ENCODE measurements at places on chromosomes 1 and 21.

DNA sequence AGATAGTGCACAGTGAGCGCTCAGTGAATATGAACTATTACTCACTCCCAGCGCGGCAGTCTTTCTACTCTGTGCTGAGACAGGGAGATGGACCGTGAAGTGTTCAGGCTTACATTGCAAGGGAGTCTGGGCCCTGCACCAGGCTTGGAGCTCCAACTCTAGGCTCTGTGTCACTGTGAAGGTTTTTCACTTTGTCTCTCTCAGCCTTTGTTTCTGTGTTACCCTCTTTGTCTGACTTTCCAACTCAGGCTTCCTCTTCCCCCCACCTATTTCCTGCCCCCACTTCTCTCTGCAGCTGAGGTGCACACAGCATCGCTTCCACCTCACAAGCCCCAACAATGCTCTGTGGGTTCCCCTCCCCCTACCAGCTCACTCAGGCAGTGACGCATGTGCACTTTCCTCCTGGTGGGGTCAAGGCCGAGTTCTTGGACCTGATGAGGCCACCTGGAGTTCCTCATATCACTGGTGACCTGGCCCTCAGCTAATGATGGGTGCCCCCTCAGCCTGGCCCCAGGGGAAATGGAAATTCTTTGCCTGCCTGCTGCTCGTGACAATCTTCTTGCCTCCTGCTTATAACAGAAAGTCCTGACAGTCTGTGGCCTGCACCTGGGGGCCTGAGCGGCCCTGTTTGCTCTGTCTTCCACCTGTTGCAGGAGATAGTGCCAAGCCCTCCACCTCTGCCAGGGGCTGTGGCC, 1.1 kb upstream of the LCK start:
- DNase-seq: peak; percentile 86

DNA sequence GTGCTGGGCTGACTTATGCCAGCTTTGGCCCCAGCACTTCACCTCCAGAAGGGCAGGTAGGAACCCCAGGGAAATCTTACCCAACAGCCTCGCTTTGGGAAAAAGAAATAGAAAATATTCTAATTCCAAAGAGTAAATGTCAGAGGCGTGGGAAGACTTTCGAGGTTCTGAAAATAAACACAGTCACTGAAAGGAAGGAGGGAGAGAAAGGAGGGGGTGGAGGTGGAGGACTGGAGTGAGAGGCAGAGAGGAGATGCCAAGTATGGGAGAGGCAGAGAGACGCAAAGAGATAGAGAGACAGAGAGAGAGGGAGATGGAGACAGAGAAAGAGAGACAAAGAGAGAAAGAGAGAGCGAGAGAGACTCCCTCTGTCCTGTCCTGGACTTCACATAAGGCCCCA, 395.0 kb downstream of the PTPRU start:
- no peak for DNase-seq

- peak; percentile 26 for DNase-seq
These were observed 1.0 kb downstream of the ARID1A start for GRCh38 chr1:26696654-26697430.

DNA sequence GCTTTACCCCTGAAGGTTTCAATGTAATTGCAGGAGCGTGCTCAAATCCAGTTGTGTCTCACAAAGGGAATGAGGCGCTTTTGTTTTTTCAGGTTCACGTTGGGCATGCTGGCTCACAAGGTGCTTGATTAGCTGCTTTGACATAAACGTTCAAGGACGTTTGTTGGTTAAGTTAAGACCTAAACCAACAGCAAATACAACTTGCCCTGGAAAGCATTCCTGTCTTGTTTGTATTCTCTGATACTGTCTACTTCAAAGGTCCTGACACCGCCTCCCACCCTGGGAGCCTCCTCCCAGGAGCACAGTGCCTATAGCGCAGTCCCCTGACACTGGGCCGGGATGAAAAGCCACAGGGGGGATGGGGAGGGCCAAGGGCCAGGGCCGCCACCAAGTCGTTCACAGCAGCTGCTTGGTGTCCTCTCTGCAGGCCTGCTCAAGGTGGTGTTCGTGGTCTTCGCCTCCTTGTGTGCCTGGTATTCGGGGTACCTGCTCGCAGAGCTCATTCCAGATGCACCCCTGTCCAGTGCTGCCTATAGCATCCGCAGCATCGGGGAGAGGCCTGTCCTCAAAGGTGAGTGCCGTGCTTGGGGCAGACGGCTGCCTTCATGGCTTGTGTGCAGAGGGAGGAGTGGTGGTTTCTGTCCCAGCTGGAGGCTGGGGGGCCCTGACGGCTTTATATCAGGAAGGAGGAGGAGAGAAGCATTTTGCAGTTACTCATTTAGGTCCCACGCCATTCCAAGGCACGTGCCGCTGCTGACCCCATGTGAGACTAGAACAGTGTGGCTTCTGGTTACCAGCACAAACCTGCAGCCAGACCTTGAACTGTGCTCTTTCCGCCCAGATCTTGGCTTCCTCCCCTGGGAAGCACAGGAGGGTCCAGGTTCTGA, 6.1 kb downstream of the FAM3B start:
- DNase-seq: no peak

GRCh38 chr1:115594600-115594999, 47.2 kb upstream of the VANGL1 start:
- no peak for DNase-seq

- DNase-seq: no peak
These were observed 1.9 kb upstream of the CA6 start for GRCh38 chr1:8943498-8944405.

- no peak for DNase-seq
These were observed 1304.2 kb upstream of the ADGRL4 start for GRCh38 chr1:80310703-80311245.

- DNase-seq: no peak
These were observed 76.7 kb upstream of the KCNK2 start for GRCh38 chr1:215005656-215006345.

- no peak for DNase-seq
These were observed 50.0 kb upstream of the ZNF648 start for GRCh38 chr1:182111496-182111895.

GRCh38 chr1:205547936-205548827, 43.7 kb downstream of the CDK18 start:
- DNase-seq: no peak

GRCh38 chr1:217135569-217135915, 412.3 kb upstream of the ESRRG start:
- no peak for DNase-seq

DNA sequence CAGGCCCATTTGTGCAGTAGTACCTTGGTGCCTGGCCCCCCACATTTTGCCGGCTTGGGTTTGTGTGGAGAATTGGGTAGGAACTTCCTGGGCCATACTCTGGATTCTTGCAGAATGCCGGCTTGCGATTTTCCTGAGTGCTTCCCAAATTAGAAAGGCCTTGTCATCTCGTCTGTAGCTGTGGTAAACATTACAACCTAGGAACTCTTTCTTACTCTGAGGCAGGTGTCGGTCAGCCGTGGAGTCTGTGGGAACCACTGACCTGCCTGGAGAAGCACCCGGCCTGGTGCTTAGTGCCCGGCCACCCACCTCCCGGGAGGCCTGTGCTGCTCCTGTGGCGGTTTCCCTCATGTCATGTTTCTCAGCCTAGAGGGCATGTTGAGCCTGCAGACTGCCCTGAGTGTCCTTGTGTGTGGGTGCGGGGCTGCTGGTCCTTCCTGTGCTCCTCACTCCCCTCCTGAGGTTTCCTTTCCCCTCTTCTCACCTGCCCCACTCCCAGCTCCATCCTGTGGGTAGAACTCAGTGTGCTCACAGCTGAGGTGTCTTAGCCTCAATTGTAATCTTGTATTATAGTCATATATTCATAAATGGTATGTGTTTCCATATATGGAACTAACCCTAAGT, 64.7 kb downstream of the S100B start:
- DNase-seq: no peak

GRCh38 chr1:161962091-161962887, 61.4 kb downstream of the OLFML2B start:
- DNase-seq: no peak

- no peak for DNase-seq
These were observed 2.0 kb downstream of the CAMK2N1 start for GRCh38 chr1:20483833-20484518.

DNA sequence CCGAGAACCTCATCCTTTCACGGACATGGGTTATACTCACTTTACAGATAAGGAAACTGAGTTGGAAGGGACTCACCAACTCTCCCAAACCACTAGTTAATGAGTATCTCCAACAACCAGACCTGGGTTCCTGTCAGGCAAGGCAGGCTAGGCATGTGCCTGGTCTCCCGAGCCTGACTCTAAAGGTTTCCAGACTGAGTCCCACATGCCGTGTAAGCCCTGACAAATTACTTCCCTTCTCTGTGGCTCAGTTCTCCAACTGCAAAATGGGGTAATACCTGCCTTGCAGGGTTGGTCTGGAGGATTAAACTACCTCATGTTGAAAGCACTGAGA, 34.3 kb downstream of the SSBP3 start:
- DNase-seq: no peak

DNA sequence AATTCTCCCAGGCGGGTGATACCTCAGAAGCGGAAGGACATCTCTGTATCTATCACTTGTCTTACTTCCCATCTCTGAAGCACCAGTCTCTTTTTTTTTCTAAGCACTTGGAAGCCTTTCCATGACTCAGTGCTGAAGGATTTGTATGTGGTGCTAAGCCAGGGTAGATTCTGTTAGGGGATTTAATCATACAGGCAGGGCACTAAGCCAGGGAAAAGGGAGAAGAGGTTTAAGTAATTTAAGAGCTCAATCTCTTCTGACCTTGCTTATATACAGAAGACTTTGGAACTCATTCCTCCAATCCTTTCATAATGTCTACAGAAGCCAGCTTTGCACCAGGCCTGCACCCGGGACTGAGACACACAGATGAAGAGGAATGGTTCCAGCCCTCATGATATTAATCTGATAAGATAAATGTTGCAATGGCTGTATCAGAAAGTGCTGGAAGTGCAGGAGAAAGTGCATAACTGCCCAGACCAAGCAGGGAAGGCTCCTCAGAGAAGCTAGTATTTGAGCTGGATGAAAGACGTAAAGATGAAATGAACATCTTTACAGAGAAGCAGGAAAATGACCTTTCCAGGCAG, 11.0 kb downstream of the FAM163A start:
- DNase-seq: no peak

DNA sequence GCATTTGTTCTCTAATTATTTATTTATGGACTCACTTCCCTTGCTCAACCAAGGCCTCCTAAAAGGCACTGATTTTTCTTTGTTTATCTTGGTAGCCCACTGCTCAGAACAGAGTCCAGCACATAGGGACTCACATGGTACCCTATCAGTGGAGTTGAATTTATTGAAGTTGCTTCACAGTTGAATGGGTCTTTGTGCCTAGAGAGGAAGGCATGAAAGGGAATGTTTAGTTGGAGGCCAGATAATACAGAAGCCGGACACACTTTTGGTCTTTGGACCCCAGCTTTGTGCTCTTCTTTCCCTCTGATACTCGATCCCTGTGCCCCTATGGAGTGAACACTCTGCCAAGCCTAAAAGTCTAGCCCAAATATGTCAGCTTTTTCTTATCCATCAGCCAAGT, 429.0 kb downstream of the PRDM2 start:
- no peak for DNase-seq

DNA sequence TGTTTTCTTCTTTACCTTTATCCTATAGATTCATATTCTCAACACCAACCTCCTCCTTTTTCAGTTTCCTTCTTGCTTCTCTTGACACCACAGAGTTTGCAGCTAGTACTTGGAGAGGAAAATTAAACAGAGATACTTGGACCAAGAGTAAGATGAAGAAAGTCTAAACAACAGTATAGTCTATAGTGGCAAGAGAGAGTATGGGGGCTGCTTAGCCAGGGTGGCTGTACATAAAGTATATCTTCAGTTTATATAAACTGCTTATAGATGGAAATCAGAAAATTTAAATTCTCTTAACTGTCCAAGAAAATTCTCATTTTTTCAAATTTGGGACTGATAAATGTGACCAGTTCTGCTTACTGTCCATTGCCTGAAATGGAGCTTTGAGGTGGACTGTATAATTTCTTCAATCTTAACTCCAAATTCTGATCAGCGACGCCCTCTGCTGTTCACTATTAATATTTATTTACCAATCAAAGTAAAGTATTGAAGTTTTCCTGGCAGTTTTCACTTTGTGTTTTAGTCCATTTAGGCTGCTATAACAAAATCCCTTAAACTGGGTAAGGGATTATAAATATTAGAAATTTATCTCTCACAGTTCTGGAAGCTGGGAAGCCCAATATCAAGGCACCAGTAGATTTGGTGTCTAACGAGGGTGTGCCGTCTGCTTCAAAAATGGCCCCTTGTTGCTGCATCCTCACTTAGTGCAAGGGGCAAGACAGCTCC, 14.8 kb upstream of the METTL18 start:
- DNase-seq: no peak

DNA sequence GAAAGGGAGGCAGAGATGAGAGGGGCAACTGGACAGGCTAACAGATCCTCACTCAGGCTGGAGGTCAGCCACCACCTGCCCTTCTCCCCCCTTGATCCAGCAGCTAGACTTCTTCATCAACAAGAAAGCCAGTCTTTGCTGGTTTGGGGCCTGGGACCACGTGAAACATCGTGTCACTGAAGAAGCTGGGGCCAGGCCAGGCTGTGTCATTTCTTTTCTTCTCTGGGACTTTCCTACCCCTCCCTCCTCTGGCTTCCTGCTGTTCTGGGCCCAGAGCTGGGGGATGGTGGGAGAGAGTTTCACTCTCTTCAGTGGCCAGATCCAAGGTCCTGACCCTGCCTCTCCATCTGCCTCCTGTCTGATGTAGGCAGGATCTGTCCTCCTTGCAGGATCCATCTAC, 18.1 kb upstream of the SLC26A9 start:
- DNase-seq: no peak

GRCh38 chr1:86370601-86371022, 25.5 kb downstream of the ODF2L start:
- DNase-seq: no peak

DNA sequence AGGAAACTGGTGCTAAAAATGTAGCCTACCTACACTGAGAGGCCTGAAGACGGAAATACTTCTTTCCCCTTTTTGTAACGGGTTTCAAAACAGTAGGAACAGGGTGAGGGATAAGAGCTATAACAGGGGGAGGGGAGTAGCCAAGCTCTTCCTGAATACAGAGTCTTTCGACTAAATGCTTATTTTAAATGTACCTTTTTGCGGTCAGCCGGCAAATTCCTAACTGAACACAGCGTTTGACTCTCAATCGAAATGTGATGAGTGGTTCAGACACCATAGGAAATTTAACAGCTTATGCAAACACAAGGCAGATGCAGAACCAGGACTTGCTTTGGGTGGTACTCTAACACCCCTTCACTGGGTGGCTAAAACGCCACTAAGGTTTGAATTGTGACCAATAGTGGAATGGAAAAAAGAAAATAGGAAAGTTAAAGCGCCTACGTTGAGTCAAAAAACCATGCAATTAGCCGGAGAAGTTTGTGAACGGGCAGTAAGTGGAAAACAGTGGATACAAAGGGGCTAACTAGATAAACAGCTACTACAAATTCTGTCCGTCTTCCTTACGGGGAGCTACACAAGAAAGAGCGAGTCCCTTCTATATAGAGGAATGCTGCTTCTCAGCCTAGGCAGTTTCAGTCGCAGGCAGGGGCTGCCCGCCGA, 1.7 kb downstream of the EGLN1 start:
- no peak for DNase-seq

Measured in GDM1 (cell line).